ENCODE measurements at places on chromosomes 1 and 21.

DNA sequence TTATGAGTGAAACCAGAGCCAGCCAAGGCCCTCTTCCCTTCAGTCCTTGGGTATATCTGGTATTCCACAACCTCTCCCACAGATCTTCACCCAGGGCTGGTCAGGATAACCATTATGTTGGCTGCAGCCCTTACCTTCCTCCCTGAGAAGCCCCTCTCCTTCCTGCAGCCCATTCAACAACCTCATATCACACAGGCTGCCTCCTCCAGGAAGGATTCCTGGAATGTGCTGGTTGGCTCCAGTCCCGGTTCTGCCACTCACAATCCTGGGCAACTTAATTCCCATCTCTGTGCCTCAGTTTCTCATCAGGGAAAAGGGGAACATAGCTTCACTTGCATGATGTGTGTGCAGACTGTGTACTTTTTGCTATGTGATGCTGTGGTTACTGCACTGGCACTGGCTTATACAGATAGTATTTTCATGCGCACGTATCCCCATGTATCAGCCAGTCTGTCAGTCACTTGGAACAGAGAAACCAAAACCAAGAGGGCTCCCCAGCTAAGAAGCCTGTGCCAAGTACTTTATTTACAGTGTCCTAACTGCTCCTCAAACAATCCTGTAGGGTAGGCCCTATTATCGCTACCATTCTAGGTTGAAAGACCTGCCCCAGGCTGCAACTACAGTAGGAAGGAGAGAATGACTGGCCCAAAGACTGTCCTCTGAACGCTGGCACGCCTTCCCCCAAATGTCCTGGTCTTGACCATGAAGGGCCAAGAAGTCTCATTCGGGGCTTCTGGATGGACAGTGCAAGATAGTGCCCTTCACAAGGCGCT, 39.9 kb upstream of the PPP1R15B start:
- DNase-seq: no peak

DNA sequence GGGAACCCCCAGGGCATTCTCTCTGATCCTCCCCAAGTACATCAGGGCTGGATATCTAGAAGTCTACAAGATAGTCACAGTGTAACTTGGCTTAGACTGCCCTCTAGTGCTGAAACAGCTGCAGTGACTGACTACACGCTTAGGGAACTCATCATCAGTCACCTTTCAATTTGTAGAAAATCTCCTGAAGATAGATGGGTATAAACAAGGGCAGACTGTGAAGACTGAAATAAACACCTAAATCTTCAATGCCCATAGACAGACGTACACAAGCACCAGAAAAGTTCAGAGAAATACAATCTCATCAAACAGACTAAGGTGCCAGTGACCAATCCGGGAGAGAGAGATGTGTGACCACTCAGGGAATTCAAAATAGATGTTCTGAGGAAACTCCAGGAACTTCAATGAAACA, 46.6 kb downstream of the PACC1 start:
- peak; percentile 63 for DNase-seq

- DNase-seq: no peak
These were observed 23.7 kb upstream of the COG2 start for GRCh38 chr1:230618537-230618936.

DNA sequence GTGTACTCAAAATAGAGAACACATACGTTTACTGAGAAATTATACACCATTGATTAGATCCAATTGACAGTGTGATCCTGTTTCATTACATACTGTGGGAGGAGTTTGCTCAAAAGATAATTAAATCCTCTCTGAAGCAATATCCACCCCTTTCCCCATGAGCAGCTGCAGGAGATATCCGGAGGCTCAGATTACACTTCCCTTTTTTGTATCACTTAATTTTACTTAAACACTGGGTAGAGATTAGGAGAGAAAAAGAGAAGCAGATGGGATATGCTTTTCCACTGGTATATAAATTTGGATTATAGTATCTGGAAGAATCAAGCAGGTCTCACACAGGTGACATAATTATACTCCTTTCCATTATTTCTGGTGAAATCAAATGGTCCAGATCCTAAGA, 333.3 kb upstream of the ZRANB2 start:
- peak; percentile 89 for DNase-seq

DNA sequence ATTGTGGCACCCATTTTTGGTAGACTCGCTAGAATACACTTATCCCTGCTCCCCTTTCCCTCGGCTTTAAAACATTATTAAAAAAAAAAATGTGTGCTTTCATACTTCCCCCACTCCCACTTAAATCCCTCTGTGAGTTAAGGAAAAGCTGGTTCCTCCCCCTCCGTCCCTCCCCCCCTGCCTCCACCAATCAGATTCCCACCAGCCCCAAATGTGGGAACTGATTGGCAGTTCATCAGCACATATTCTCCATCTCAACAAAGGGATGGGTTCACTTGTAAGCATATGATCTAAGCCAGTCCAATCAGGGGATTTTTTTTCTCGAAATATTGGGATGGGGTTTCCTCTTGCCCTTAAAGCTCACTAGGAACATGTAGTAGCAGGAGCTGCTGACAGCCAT, 10.8 kb upstream of the FYB2 start:
- no peak for DNase-seq

DNA sequence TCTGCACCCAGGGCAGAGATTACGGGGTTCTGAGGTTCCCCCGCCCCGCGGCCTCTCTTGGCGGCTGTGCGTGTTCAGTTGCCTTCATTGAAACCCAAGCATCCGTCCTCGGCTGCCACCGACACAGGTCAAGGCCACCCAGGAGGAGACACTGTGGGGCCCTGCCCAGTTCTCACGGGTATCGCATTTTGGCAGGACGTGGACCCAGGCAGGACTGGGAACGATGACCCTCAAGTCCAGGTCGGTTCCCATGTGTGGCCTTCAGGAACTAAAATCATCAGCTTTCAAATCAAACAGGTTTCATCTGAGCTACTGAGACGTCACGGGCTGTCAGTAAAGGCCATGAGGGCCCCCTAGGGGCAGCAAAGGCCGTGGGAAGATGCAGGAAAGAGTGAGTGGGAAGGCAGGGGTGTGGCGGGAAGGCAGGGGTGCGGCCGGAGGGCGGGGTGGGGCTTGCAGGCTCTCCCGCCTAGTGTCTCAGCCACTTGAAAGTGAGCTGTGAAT, 7.0 kb upstream of the C1orf174 start:
- no peak for DNase-seq

- no peak for DNase-seq
These were observed 181.5 kb upstream of the C1orf105 start for GRCh38 chr1:172238965-172239364.

- DNase-seq: no peak
These were observed 9.3 kb downstream of the SLC19A1 start for GRCh38 chr21:45532826-45533360.

GRCh38 chr1:92877792-92878191, 46.0 kb downstream of the RPL5 start:
- peak; percentile 43 for DNase-seq

- DNase-seq: no peak
These were observed 130.7 kb downstream of the SIPA1L2 start for GRCh38 chr1:232499188-232499587.

DNA sequence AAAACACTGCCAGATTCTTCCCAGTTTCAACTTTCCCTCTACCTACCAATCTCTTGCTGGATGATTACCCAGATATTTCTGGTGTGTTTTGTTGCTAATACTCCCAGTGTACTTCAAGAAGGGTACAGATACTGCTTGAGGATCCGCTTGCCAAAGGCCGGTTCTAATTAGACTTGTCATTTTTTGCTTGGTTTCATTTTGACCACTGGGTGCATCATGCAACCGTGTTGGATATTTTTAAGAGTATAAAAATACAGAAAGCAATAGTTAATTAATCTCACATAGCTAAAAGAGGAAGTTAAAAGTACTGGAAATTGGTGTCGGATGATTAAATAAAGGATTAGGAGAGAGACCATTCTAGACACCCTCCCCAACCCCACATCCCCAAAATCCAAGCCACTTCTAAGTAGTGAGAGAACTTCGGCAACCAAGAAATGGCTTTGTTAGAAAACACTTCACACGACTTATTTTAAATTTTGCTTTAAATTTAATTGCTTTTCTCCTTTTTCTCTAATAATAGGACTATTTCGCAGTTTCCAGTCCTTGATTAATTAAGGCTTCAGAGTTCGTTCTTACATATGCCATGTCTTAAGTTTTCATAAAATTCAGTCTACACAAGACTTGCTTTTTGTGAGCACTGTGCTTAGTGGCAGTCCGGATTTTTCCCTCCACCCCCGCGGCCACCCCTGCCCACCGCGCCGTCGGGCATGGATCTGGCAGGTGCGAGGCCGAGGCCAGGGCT, 2.5 kb upstream of the CDKN2C start:
- peak; percentile 60 for DNase-seq

- no peak for DNase-seq
These were observed 52.0 kb upstream of the POFUT2 start for GRCh38 chr21:45339421-45340402.

DNA sequence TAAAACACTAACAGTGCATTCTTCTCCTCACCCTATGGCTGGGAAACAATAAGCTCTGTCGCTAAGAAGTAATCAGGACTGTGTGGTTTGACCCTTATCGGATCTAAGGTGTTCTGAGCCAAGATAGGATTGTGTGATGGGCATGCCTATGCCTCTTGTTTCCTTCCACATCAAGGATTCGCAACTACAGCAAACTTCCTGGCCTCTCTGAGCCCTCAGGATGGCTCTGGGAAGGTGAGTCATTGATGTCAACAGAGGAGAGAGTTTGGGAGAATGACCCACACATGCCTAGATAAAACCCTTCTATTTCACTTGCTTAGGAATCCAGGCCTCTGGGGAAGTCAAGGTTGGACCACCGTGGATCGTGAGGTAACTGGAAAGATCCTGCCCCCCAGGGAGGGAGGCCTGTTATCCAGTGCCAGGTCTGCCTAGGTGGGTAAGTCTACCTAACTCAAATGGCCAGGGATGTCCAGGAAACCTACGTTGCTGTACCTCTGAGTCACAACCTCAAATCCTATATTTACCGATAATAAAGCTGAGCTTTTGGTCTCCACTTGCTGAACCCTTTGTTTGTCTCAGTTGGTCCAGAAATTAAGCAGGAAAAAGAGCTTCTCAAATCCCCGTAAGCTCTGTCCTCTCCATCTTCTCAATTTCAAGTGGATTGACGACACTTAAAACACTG, 27.4 kb downstream of the TIAM1 start:
- no peak for DNase-seq

DNA sequence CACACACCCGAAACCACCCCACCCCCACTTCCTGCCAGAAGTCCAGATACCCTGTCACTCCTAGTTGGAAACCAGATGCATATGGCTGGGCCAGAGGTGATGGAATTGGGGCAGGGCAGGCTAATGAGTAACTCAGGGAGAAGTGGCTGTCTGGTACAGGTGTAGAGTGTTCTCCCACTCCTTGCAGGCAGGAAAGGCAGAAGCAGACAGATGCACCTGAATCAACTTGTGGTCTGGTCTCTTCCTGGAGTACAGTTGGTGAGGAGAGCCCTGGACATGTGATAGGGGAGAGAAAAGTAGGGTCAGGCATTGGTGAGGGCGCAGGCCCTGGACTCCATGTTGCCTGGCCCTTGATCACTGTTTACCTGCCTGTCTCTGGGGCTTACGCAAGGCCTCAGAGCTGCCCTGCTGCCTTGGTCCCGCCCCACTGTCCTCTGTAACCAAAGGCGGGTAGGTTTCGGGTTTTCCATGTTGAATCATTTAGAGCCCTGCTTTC, 2.5 kb downstream of the CGN start:
- no peak for DNase-seq

DNA sequence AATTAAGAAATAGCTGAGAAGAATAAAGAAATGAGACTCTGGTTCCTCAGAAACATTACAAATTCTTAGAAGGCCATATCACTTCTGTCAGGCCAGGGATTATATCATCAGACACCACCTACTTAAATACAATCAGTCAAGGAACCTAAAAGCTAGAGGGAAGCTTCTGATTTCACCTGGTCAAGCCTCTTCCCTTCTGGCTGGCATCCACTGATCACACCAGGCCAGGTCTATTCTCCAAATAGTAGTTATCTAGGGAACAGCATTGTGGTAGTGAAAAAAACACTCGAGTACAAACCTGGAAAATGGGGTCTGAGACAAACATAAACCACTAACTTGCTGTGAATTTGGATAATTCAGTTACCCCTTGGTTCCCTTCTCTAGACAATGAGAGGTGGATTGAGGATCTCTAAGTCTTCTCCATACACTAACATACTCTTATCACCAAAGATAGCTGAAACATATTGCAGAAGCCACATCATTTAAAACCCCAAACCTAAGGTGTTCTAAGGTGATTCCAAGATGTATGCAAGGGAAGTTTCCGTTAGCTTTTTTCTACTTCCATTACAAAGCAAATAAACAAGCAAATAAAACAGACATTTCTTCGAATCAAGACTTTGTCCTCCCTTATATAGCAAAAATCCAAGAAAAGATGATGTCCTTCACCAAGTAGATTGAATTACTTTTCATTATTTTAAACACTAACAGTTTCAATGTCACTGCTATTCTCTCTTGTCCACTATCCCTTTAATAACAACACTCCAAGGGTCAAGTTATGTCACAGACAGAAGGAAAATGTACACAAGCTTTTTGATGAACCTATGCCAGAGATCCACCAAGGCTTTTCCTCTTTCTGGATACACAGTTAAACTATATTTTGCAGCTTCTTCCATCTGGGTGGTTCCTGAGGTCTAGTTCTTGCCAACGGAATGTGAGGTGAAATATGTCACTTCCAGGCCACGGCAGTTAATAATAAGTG, 212.9 kb downstream of the KCNH1 start:
- DNase-seq: no peak

GRCh38 chr1:89629146-89629545, 3.8 kb upstream of the LRRC8C start:
- no peak for DNase-seq

DNA sequence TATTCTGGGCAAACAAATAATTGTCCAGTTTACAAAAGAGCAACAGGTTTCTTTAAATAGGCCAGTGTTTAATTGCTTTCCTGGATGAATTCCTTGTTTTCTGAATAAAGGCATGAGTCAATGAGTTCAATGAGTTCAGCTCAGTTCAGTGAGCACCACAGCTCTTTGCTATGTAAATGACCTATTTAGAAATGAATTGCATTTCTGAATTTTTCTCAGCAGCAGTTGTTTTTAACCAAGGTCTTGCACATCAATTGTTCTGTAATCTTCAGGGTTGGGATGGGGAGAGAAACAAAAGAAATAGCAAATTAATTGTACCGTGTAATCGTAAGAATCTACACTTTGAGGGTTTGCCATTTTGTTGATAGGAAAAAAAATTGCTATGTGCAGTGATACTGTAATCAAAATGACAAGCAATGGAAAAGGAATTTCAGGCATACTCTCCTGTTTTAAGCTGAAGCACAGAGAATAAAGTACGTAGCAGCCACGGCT, 45.7 kb downstream of the MIS18A start:
- no peak for DNase-seq

Data from NCI-H1105 treated with DMSO at 0.1 percent for 48 hours (cell line).